Activated CD4-positive, CD25-positive, alpha-beta regulatory T cell (primary cell): ENCODE measurements at places on chromosomes 6 and 20.

DNA sequence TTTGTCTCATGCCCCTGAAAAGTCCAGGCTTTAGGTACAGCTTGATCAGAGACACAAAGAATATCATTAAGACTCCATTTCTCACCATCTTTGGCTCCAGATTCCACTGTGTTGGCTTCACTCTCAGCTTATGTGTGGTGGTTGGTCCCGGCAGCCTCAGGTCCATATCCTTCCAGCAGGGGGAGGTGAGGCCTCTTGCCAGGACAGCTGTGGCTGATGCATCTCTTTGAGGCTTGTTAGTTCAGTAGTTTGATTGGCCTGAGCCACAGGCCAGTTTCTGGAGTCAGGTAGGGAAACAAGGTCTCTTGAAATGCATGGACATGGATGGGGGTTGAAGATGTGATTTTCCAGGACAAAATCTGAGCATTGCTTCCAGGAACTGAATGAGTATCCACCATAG, 62.4 kb downstream of the JAG1 start:
- no peak for DNase-seq

DNA sequence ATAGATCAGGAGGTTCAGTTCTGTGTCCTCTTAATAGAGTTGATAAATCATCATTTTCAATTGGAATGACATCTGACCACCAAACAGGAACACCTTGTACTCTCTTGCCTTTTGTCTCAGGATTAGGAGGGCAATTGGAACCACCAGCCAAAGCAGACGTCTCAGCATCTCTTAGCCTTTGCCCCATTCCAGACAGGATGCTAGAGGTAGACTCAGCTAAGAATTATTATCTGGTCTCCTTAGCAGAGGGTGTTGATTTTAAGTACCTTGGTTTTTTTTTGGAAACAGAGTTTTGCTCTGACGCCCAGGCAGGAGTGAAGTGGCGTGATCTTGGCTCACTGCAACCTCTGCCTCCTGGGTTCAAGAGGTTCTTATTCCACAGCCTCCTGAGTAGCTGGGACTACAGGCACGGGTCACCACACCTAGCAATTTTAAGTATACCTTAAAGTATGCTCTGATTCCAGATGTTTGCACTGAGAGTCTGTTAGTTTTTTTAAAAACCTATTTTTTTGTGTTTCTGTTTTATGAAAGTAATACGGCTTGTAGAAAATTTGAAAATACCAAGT, 28.0 kb upstream of the ELOVL5 start:
- DNase-seq: no peak

DNA sequence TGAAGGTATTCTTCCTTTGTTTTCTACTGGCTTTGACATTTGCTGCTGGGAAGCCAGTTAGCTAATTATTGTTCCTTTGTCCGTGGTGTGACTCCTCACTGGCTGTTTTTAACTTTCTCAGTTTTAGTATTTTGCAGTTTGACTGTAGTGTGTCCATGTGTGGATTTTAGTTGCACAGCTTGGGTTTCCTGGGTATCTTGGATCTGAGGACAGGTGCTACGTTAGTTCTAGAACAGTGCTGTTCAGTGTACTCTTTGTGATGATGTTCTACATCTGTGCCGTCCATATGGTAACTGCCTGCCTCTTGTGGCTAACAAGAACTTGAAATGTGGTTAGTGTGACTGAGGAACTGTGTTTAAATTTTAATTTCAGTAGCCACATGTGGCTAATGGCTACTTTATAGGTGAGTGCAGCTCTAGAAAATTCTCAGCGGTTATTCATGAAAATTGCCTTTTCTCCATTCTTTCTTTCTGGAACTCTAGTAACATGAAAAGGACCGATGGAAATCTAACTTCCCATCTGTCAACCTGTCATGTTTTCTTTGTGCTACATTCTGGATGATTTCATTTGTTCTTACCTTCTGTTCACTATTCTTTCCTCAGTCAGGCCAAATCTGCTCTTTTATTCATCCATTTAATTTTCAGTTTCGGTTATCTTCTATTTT, 7.4 kb downstream of the SNX9 start:
- no peak for DNase-seq

- no peak for DNase-seq
Observed at GRCh38 chr6:170247178-170247701, 43.6 kb downstream of the DLL1 start.

DNA sequence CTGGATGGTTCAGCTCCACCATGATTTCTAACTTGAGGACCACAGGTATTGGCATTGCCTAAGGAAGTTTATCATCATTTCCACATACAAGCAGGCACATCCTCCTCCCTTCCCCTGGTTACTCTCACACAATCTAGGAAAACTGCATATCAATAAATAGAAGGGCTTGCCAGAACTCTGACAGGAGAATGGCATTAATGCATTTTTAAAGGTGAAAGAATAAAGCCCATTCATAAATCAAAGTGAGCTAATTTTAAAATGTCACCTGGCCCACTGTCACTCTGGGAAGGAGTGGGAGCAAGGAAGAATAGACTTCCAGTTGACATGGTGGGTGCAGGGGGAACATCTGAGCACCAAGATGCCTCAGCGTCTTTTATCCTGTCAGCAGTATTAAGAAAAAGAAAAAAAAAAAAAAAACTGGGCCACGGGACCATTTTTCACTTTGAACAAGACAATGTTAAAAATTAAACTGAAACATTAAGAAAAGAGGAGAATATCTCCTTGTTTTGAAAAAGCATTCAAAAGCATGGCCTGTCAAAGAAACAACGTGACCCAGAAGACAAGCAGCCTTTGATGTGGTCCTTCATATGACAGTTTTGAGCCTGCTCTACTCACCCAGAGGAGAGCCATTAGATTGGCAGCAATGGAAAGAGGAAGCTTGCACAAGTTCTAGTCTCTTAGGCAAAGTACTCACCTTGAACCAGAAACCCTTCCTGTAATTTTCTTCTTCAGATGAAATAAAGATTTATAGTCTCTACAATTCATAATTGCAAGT, 39.3 kb upstream of the SMLR1 start:
- no peak for DNase-seq
